Brain (organoid and tissue), 16 donors: ENCODE measurements at places on chromosomes 7 and 10.

- DNase-seq: no peak
These were observed 34.3 kb upstream of the ITGB8 start for GRCh38 chr7:20296444-20296843.

DNA sequence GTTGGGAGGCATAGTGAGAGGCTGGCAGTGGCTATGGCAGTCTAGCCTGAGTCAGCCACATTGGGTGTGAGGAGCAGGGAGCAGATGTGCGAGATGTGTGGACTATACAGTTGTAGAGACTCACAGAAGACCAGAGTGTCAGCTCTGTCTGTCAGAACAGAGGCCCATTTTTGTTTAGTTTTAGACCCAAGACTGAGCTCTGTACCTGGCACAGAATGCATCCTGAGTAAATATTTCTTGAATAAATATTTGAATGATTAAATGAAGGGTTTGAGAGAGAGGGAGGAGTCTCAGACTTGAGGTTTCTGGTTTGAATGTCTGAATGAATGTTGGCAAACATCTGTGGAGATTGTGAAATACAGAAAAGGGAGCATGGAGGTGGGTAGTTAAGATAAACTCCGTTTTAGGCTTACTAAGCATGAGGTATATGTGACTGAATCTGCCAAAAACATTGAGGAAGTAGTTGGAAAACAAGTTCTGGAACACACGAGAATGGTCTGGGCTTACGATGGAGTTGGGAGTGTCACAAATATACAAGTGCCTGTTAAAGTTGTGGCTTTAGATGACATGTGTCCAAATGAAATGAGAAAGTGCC lies 3.6 kb downstream of the SEC23IP start:
- no peak for DNase-seq

DNA sequence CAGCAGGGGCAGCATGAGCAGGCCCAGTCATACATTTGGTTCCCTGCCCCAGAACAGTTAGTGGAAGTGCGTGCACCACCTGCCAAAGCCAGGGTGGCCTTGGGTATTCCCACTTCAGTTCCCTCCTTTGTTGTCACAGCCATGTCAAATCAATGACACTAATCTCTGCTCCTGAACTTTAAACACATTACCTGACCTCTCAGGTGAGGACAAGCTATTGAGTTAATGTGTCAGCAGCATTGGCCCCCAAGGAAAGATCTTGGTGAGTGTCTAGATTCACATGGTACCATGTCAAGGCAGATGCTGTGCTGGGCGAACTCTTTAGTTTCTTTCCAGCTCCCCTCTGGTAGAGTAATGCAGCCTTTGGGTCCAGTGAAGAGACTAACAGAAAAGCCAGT lies 2.1 kb downstream of the CYP3A5 start:
- no peak for DNase-seq

DNA sequence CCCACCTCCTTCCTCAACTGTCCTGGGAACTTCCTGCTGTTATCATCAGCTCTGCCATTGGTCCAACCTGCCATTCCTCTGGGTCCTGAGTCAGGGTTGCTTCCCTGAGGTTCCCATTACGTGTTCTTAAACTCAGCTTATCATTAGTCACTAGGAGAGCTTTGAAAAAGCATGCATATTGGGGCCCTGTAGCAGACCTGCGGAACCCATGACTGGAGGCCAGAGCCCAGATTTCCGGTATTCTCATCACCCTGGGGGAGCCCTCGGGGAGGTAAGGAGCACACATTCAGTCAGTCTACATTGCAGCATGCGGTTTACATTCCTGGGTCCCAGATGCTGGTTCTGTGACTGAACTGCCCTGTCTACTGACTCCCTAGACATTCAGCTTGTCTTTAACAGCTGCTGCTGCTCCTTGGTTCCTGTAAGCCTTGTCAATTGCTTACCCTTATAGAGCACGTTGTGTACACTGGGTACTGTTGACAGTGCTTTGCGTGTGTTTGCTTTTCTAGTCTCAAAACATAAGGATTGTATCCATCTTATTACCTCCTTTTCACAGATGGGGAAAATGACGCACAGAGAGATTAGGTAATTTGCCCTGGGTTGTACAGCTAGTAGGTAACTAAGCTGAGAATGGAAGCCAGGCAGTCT lies 12.8 kb downstream of the CDHR3 start:
- DNase-seq: no peak

- DNase-seq: no peak
These were observed 12.5 kb downstream of the TBX20 start for GRCh38 chr7:35241436-35241835.

- DNase-seq: no peak
These were observed 29.0 kb downstream of the DHTKD1 start for GRCh38 chr10:12097791-12098190.

- DNase-seq: no peak
These were observed 449.1 kb downstream of the KCNMA1 start for GRCh38 chr10:77188521-77188920.

- no peak for DNase-seq
These were observed 240.1 kb upstream of the ADARB2 start for GRCh38 chr10:1977461-1977860.

DNA sequence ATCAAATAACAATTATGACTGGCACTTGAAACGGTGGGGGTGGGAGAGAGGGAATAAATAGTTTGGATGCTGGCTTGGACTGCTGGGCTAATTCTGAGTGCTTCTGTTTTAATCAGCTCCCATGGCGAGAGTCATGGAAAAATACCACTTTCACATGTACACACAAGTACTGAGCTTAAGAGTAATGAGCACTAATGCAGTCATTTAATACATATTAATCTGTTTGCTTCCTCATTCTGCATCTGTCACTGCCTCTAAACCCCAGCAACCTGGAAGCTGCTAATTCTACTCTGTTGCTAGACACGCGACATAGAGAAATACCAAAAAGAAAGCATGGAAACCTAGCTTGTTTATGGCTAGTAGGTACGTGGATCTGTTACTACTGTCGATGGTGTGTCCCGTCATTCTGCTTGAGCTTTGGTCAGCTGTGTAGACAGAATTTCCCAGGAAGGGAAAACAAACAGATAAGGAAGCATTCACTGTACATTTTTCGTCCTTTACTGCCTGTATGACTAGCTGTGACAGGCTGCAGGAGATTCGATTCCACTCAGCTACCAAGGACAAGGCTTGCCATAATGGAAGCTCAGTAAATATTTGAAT lies 238.8 kb downstream of the BAMBI start:
- no peak for DNase-seq
